ENCODE measurements at places on chromosomes 7 and 10.
A peak's percentile ranks its signal among the peaks of the same experiment; 100 is the strongest.

- DNase-seq: no peak
Observed at GRCh38 chr10:95496951-95497350, 64.2 kb downstream of the SORBS1 start.

- no peak for DNase-seq
Observed at GRCh38 chr7:92880212-92881090, 44.1 kb upstream of the CDK6 start.

DNA sequence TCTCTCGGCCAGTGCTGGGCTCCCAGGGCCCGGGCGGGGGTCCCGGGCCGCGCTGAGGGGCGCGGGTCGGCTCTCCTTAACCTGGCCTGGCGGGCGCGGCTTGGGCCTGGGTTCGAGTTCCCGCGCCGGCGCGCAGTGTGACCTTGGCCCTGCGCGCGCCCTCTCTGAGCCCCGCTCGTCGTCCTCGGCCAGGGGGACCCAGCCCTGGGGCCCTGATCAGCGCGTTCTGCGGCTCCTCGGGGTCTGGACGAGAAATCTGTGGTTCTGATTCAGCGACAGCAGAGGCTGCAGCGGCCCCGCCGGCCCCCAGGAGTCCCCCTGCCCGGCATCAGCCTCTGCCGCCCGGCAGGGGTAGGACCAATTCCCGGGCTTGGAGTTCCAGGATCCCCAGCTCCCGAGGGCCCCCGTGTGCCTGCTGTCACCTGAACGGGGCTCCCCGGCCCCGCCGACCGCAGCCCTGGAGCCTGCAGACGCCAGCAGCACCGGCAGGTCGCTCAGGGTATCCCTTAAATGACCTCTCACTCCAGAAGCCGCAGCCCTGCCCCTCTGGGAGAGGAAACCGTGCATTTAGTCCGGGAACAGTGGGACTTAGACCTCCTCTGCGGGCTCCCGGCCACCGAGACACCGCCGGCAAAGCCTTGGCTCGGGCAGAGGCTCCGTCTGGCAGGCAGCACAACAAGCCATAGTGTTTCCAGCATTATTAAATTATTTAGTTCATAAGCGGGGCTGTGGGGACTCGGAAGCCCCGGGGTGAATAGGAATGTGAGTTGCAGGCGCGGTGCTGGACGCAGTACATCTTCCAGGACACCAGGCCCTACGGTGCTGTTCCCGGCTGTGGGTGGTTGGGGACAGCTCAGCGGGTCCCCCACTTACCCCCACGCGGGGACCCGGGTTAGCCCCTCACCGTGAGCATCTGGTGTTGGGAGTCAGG lies 572 bp downstream of the CHST12 start:
- peak; percentile 25 for DNase-seq

DNA sequence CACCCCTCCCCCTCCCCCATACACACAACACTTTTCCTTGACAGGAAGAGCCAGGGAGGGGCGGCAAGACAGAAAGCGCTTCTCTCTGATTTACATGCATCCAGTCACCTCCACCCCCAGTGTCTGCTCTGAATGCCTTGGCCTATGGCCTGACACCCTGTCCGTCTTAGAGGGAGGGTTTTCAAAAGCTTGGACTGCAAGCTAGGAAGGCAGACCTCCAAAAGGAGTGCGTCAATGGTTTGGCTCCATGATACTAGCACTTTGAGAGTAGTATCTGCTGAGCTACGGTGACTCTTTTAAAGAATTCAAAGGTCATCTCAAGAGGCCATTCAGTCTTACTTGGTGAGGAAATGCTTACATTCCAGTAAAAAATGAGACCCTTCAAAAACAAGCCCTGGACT lies 20.3 kb upstream of the PAX2 start:
- DNase-seq: no peak

Measured in activated T-cell treated with anti-CD3 and anti-CD28 coated beads for 48 hours (primary cell).